ENCODE measurements at places on chromosomes 12 and 14.

DNA sequence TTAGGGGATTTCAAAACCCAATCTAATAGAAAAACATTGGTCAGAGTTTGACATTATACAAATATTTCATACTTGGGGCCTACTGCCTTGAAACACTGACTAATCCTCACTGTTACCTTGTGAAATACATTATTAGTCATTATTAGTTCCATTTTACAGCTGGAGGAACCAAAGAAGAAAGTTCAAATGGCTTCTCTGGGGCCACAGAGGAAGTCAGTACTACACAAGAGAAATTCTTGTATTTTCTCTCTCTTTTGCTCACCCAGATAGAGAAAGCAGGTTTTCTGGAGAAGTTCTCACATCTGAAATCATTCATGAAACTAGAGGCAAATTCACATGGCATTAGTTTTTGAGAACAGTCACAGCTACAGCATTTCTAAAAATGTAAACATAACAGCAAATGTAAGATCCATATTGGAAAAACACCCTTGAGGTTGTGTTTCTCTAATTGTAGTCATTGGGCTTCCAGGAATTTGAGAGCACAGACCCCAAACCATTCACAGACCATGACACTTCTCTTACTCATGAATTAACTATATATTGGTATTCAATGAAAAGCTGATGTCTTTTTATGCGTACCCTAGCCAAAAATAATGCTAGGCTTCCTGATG is 83.0 kb downstream of the LLPH start:
- peak; percentile 69 for DNase-seq

GRCh38 chr12:105107171-105107493 is 399 bp upstream of the WASHC4 start:
- no peak for DNase-seq

- DNase-seq: no peak
Observed at GRCh38 chr12:58801986-58802385, 118.3 kb downstream of the LRIG3 start.

- no peak for DNase-seq
Observed at GRCh38 chr12:27076468-27076867, 5.9 kb downstream of the C12orf71 start.

GRCh38 chr14:67385618-67386017 is 25.5 kb downstream of the EIF2S1 start:
- DNase-seq: no peak

DNA sequence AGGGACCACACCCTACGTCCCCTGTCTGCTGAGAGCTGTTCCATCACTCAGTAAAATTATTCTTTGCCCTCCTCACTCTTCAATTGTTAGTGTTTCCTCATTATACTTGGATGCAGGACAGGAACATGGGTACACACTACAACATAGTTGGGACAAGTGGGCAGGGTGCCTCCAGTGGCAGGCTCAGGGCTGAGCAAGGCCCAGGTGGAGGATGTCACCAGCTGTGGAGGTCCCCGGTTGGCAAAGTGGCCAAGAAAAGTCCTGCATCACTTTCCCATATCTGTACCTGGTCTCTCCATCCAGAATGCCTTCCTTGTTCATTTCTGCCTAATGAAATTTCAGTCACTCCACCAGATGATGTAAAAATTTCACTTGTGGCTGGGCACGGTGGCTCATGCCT is 72.7 kb upstream of the PPP4R3A start:
- no peak for DNase-seq

- DNase-seq: no peak
Observed at GRCh38 chr12:85971800-85972199, 97.7 kb downstream of the NTS start.

DNA sequence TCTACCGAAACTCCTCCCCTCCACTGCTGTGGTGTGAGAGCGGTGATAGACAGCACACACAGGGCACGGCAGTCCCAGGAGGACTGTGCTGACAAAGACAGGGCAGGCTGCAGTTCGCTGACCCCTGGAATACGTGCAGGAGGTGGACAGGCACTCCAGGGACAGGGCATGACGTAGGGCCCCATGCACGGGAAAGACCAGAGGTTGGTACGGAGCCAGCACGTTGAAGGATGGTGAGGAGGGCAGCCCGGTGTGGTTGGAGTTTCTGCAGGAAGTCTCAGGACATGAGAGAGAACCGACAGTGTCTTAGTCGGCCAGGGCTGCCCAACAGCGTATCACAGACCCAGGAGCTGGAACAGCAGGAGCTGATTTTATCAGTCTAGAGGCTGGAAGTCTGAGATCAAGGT is 254.2 kb upstream of the FKBP4 start:
- no peak for DNase-seq

- no peak for DNase-seq
Observed at GRCh38 chr12:125028106-125028505, 34.7 kb downstream of the BRI3BP start.

- no peak for DNase-seq
Observed at GRCh38 chr14:55731881-55732498, 152.0 kb downstream of the KTN1 start.

- no peak for DNase-seq
Observed at GRCh38 chr12:109302358-109302757, 6.7 kb downstream of the FOXN4 start.

DNA sequence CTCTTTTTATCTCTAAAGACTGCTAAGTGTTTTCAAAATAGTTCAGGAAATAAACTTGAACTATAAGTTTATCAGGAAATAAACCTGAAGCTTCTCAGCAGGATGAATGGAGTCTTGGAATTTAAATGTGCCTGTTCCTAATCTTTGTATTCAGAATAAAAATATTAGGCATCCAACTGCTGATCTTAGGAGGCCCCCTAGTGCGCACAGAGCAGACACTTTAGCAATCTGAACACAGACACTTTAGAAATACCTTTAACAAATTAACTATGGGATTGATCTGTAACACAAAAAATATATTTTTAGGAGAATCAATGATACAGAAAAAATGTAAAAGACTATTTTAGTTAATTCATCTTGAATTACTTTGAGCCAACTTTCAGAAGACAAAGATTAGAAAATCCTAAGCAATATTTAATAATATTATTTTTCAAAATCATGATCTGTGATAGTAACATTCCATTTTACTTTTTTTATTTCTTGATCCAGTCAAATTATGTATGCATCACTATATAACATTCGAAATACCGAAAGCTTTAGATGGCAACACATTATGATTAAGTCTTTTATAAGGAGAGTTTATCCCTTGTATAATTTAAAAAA is 80.9 kb downstream of the SLC41A2 start:
- DNase-seq: no peak

DNA sequence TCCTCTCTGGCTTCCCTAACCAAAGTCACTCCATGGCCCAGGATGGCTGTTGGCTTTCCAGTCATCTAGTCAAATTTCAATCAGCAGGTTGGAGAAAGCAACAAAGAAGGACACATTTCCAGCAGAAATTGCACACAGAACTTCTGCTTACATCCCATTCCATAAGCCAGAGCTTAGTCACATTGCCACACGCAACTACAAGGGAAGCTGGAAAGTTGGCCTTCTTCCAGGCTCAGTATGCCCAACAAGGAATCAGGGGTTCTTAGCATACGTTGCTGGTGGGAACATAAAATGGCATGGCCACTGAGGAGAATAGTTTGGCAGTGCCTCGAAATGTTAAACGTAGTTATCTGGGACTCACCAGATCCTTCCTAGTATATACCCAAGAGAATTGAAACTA is 9.3 kb upstream of the APPL2 start:
- no peak for DNase-seq

Measured in GM12864 (cell line).